ENCODE measurements at places on chromosomes 4 and X. TPM values are rescaled to one million over a fixed set of nuclear protein-coding genes. Genes with fewer than 3 reads are reported as not detected.

The CISD2 gene
- total RNA-seq: 11.3 TPM

The NXF2 gene
- not detected for total RNA-seq

The BEND2 gene
- total RNA-seq: not detected

The PRDM5 gene
- 15.2 TPM for total RNA-seq

The FGF5 gene
- total RNA-seq: not detected

The SULT1B1 gene
- total RNA-seq: 1.7 TPM

GRCh38 chr4:158181906-158182305 is 9.1 kb upstream of the GASK1B start:
- no peak overlapping the region for H3K27ac ChIP-seq
- DNase-seq: no peak
- no peaks in the 10 kb centered on the region for H3K27me3 ChIP-seq
- no peaks in the 10 kb centered on the region for H3K4me1 ChIP-seq

- H3K36me3 ChIP-seq: no peaks in the 10 kb centered on the region
- no peaks in the 10 kb centered on the region for H3K27me3 ChIP-seq
- H3K27ac ChIP-seq: no peak overlapping the region
- H3K4me1 ChIP-seq: no peaks in the 10 kb centered on the region
These were observed 313.6 kb upstream of the DDX53 start for GRCh38 chrX:22686138-22686541.

DNA sequence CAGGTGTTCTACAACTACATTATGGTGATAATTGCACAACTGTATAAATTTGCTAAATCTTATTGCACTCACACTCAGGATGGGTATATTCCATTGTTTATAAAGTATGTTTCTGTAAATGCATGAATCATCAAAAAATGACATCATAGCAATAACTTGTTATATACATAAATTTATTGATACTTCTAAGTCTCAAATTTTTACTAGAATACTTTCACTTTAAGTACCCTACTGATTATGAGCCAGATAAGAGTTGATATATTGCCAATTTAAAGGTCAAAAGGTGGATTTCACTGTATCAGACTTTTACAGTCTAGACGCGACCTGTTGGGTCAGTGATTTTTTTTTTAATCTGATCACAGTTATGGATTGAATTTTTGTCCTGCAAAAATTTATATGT is 37.4 kb upstream of the MTMR1 start:
- no peaks in the 10 kb centered on the region for H3K4me1 ChIP-seq
- no peaks in the 10 kb centered on the region for H3K27me3 ChIP-seq
- H3K27ac ChIP-seq: no peak overlapping the region
- no peak for DNase-seq
- H3K4me3 ChIP-seq: no peak overlapping the region
- H3K36me3 ChIP-seq: no peaks in the 10 kb centered on the region

DNA sequence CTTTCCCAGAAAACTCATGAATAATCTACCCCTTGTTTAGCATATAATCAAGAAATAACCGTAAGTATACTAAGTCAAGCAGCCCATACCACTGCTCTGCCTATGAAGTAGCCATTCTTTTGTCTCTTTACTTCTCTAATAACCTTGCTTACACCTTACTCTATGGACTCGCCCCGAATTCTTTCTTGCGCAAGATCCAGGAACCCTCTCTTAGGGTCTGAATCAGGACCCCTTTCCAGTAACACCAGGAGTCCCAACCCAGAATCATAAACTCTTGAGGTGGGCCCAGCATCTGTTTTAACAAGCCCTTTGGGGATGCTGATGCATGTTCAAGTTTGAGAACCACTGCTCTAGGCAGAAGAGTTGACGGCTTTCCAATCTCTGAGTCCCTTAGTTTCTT is 119.6 kb downstream of the BEND2 start:
- no peaks in the 10 kb centered on the region for H3K4me1 ChIP-seq
- no peaks in the 10 kb centered on the region for H3K36me3 ChIP-seq
- H3K4me3 ChIP-seq: no peak overlapping the region
- no peak overlapping the region for H3K27ac ChIP-seq
- H3K27me3 ChIP-seq: no peaks in the 10 kb centered on the region

DNA sequence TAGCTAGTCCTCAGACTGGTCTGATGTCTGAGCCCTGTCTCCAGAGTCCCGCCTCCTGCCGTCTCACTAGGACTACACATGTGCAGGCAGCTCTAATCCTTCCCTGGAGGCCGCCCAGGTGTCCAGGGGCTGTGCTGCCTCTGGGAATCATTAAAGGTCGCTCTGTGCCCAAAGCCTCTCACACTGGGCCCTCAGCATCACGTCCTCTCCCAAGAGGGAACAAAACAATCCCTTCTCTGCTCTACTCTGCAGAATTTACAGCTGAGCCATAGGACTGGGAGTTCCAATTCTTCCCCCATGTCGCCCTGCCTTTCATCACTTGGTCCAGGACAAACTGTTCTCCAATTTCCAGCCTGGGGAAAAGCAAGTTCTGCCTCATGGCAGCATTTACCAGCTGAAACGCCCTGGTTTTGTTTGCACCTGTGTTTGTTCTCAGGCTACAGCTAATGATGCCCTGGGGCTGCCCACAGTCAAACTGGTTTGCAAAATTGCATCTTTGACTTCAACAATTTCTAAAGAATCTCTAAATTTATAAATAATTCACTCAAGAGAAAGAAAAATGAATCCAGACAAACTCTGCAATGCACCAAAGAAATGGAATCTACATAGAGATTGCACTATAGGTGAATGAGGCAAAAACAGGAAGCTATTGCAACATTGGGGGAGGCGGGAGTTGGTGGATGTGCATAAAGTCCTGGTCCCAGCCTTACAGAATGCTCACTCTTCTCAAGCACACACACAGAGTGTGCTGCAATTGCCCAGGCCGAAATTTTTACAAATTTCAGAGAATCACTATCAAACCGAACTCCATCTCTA is 7.2 kb upstream of the MRFAP1 start:
- no peaks in the 10 kb centered on the region for H3K27me3 ChIP-seq
- H3K4me1 ChIP-seq: peaks cover 8% of the 10 kb centered on the region
- no peak for DNase-seq
- peak overlapping the region; percentile 66 for H3K27ac ChIP-seq
- H3K4me3 ChIP-seq: no peak overlapping the region

DNA sequence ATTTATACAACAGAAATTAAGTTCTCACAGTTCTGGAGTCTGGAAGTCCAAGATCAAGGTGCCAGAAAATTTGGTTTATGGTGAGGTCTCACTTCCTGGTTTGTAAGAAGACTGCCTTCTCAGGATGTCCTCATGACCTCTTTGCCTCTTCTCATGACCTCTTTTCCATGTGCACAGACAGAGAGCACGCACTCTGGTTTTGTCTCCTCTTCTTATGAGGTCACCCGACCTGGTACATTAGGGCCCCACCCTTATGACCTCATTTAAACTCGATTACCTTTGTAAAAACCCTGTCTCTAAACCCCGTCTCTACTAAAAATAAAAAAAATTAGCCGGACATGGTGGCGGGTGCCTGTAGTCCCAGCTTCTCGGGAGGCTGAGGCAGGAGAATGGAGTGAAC is 155.9 kb downstream of the KIT start:
- H3K27me3 ChIP-seq: no peaks in the 10 kb centered on the region
- H3K4me1 ChIP-seq: no peaks in the 10 kb centered on the region
- H3K4me3 ChIP-seq: no peak overlapping the region
- H3K36me3 ChIP-seq: no peaks in the 10 kb centered on the region
- no peak for DNase-seq
- no peak overlapping the region for H3K27ac ChIP-seq

- H3K4me3 ChIP-seq: no peak overlapping the region
- H3K36me3 ChIP-seq: no peaks in the 10 kb centered on the region
- no peaks in the 10 kb centered on the region for H3K4me1 ChIP-seq
These were observed 46.5 kb downstream of the CWH43 start for GRCh38 chr4:49032440-49033161.

DNA sequence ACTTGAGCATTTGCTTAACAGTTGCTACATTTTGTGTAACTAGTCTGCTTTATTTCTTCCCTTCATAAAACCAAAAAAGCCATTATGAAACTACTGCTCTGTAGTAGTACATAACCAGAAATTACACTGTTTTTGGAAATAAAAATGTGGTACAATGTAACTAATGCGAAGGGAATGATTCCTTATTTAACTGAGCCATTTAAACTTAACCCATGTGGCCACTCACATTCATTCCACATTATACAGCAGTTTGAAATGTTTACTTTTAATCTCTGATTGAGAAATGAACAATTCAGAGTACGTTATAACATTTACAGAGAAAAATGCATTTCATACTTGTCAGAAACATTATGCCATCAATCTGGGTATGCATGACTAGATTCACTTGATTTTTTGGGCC is 94.2 kb downstream of the NYX start:
- no peaks in the 10 kb centered on the region for H3K27me3 ChIP-seq
- H3K4me3 ChIP-seq: no peak overlapping the region
- no peaks in the 10 kb centered on the region for H3K4me1 ChIP-seq
- DNase-seq: no peak

- H3K4me1 ChIP-seq: no peaks in the 10 kb centered on the region
- H3K27me3 ChIP-seq: no peaks in the 10 kb centered on the region
- no peak for DNase-seq
- H3K36me3 ChIP-seq: no peaks in the 10 kb centered on the region
These were observed 273.9 kb downstream of the ARAP2 start for GRCh38 chr4:35970366-35970960.

GRCh38 chrX:114162068-114162735 is 421.7 kb upstream of the HTR2C start:
- H3K4me3 ChIP-seq: no peak overlapping the region
- H3K27ac ChIP-seq: no peak overlapping the region
- no peaks in the 10 kb centered on the region for H3K27me3 ChIP-seq
- no peaks in the 10 kb centered on the region for H3K36me3 ChIP-seq

Measured in vagina (tissue), 2 donors.